ENCODE measurements at places on chromosomes 6 and 20.

DNA sequence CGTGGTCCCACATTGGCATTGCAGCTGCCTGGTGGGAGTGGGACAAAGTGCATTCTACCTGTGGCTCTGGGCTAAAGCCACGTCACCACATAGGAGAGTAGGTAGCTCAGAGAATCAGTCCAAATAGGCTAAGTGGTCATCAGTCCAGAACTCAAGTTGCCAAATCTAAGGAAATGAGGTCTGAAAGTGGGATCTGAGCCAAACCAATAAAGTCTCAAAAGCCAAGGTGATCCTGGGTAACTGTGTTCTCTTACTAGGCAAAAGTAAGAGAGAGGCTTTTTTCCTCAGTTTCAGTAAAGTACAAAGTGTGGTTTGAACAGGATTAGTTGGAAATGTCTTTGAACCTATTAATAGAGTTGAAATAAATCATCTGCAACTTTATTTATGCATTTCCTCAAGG is 68.6 kb upstream of the CNKSR3 start:
- H3K4me3 ChIP-seq, result no peak overlapping the region
- no peaks in the 10 kb centered on the region for H3K27me3 ChIP-seq
- no peaks in the 10 kb centered on the region for H3K36me3 ChIP-seq

DNA sequence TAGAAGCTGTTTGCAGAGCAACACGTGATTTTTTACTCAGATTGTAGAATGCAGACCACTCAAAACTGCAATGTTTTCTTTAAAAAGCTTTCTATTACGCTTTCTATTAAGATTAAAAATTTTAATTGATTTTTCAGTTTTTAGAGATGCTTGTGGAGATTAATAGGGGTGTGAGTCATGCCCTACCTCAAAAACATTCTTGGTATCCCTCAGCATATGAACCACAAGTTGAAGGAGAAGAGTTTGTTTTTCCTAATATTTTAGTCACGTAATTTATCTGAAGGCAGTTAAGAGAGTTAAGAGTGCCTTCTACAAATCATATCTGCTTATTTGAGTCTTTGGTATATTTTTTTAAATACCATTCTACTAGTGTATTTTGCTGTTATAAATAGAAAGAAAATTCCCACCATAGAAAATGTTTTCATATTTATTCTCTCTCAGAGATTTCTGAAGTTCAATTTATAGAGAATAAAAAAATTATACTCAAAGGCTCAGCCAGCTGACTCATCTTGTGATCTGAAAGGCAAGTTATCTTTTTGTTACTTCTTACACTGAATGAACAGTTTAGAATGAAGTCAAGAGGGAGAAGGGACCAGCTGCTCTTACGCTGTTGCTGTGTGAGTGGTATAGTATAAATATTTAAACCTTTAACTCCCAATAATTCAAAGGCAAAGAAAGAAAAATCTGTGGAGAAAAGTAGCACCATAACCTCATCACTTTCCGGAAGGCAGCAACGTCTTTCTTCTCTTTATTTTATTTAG is 7.6 kb downstream of the RIPOR2 start:
- H3K4me3 ChIP-seq, result no peak overlapping the region
- peaks cover 82% of the 10 kb centered on the region for H3K4me1 ChIP-seq
- H3K36me3 ChIP-seq, result no peaks in the 10 kb centered on the region
- peak overlapping the region; percentile 23 for H3K27ac ChIP-seq

DNA sequence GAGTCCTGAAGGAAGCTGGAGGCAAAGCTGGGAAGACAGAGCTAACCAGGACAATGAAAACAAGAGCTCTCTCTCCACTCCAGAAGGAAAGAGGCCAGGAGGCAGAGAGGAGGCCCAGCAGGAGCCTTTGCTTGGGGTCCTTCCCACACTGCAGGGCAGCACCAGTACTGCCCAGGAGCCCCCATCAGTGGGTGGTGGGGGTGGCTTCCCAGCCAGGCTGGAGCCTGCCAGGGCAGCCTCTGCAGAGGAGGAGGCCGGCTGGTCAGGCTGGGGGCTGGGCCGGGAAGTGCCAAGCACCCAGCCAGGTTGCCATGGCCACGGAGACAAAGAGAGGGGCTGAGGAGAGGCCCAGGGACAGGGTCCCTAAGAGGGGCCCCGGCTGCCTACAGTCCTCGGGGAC is 33.4 kb downstream of the PREX1 start:
- DNase-seq, result peak; percentile 71
- H3K4me1 ChIP-seq, result peaks cover 85% of the 10 kb centered on the region
- peak overlapping the region; percentile 50 for H3K27ac ChIP-seq
- H3K36me3 ChIP-seq, result no peaks in the 10 kb centered on the region
- no peaks in the 10 kb centered on the region for H3K27me3 ChIP-seq

DNA sequence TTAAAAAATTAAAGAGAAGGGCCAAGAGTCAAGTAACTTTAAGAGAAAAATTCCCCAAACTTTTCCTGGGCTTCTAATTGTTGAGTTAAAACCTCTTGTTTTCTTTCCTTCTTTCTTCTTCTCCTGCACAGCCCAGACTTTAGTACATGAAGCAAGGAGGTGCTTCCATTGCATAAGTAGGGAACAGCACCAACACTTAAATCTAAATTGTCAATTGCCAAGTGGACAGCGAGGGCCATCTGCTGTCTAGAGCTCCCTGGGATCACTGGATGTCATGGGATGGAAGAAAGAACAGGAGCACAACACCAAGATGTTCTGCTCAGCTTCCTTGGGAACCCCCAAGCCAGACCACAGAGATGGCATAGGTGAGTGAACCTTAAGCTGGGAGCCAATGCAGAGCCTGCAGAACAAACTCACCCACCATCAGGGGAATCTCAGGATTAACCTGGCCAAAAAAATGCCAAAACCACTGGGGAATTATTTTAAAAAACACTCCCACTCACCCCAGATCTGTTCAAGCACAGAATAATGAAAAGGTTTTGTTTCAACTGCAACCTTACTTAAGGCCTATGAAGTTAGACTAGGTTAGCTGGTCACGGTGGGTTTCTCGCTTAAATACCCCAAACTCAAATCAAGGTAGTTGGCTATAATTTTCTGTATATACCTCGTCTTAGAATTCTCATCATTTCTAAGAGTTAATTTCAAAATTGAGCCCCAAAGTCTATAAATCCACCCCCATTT is 67.8 kb downstream of the TNFRSF21 start:
- no peaks in the 10 kb centered on the region for H3K27me3 ChIP-seq
- H3K36me3 ChIP-seq, result no peaks in the 10 kb centered on the region
- DNase-seq, result no peak
- H3K27ac ChIP-seq, result peak overlapping the region; percentile 49

- no peak overlapping the region for H3K27ac ChIP-seq
- H3K4me1 ChIP-seq, result peaks cover 28% of the 10 kb centered on the region
- no peak overlapping the region for H3K4me3 ChIP-seq
- no peak for DNase-seq
- no peaks in the 10 kb centered on the region for H3K27me3 ChIP-seq
Observed at GRCh38 chr6:113879186-113880096, 22.3 kb downstream of the MARCKS start.

- H3K27ac ChIP-seq, result no peak overlapping the region
- H3K4me3 ChIP-seq, result no peak overlapping the region
- no peaks in the 10 kb centered on the region for H3K27me3 ChIP-seq
- no peaks in the 10 kb centered on the region for H3K36me3 ChIP-seq
Observed at GRCh38 chr6:153852481-153852880, 186.6 kb upstream of the OPRM1 start.

- H3K27me3 ChIP-seq, result no peaks in the 10 kb centered on the region
- H3K36me3 ChIP-seq, result no peaks in the 10 kb centered on the region
- no peak for DNase-seq
- H3K27ac ChIP-seq, result no peak overlapping the region
Observed at GRCh38 chr6:125432963-125433362, 131.2 kb upstream of the HDDC2 start.
